ENCODE measurements at places on chromosomes 4 and X. TPM values are rescaled to one million over a fixed set of nuclear protein-coding genes. Genes with fewer than 3 reads are reported as not detected.

Gene NKX3-2
- 0.07 TPM for polyA plus RNA-seq

DNA sequence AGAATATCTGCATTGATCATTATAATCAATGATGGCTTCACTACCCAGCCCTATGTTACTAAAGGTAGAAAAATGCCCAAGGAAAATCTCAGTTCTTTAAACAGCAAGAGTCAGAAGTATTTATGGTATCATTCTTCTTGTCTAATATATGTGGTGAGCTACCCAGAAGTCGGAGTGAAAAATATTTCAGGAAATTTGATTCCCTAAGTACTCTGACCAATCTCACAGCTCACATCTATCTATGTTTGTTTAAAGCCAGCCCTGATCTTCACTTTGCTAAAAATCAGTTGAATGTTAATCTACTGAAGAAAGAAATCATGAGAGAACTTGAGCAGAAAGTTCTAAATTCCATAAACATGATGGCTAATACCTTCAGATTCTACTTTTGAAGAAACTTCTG is 522.9 kb upstream of the SLIT2 start:
- DNase-seq, result no peak

Gene ACSL1
- 75.1 TPM for polyA plus RNA-seq

DNA sequence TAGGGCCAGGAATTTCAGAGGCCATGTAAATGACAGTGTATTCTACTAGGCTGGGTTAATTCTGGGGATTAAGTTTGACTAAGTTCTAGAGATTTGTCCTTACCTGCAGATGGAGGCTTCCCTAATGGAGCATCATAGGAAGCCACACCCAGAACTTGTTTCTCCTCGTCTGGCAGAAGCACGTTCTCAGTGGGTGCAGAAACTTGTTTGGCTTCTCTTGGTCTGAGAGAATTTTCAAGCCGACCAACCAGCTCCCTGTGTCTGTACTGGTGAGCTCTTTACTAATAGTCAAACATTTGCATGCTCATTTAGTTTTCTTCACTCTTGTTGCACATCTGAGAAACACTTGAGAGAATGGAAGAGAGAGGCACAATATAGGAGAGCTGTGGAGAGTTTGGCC is 907 bp upstream of the ATP10D start:
- DNase-seq, result no peak

DNA sequence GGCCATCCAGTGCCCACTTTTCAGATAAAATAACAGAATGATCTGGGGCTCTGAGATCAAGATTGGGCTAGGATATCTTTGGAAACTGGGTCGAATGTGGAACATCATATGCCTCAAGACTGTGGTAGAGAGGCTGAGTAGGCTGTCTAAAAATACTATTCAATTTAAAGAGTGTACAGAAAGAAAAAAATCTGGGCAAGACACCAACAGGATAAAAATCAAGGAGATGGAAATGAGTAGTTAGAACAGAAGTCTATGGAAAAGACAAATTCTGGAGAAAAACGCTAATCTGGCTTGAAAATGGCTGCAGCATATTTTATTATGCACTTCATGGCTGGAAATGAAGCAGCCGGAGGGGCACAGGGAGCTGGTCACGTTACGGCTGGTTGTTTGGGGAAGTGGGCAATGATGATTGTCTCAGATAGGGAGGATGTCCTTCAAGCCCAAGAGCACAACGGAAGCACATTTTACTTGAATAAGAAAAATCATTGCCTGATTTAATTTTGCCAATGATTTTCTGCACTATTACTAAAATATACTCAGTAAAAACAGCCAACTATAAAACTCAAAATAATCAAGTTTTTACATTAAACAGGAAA is 27.1 kb upstream of the MAPK10 start:
- no peak for DNase-seq

All from right renal pelvis (tissue), 4 donors.